ENCODE measurements at places on chromosomes 16 and 17. TPM values are rescaled to one million over a fixed set of nuclear protein-coding genes. Genes with fewer than 3 reads are reported as not detected.

Gene C16orf87
- total RNA-seq: 20.6 TPM

Gene HNF1B
- total RNA-seq: not detected

Gene NAGS
- 2.5 TPM for total RNA-seq

Gene RNPS1
- 145 TPM for total RNA-seq

Gene KRT12
- total RNA-seq: not detected

Gene BOLA2
- total RNA-seq: 23.1 TPM

Gene EXOC3L1
- total RNA-seq: 0.25 TPM

Gene KLHL10
- total RNA-seq: not detected

Gene SLFN12L
- total RNA-seq: not detected

Gene ENO3
- total RNA-seq: 52.8 TPM

Gene RSKR
- total RNA-seq: 2.7 TPM

Gene GPR142
- not detected for total RNA-seq

Gene KIF22
- 171 TPM for total RNA-seq

Measured in G401 (cell line).